ENCODE measurements at places on chromosomes 12 and 14.

DNA sequence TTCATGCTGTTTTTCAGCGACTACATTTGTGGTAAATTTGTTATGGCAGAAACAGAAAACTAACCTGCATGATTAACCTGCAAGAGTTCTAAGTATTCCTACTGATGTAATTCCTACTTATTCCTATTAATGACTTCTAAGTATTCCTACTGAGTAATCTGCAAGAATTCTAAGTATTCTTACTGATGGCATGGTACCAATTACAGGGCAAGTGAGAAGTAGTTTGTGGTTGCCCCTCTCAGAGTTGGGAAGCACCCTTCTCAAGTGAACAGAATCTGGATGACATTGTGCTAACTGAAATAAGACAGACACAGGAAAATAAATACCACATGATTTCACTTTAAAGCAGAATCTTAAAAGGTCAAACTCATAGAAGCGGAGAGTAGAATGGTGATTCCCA lies 100.9 kb upstream of the CPNE8 start:
- no peak for DNase-seq

GRCh38 chr14:22265319-22266141 lies 323.5 kb downstream of the DAD1 start:
- DNase-seq: no peak

DNA sequence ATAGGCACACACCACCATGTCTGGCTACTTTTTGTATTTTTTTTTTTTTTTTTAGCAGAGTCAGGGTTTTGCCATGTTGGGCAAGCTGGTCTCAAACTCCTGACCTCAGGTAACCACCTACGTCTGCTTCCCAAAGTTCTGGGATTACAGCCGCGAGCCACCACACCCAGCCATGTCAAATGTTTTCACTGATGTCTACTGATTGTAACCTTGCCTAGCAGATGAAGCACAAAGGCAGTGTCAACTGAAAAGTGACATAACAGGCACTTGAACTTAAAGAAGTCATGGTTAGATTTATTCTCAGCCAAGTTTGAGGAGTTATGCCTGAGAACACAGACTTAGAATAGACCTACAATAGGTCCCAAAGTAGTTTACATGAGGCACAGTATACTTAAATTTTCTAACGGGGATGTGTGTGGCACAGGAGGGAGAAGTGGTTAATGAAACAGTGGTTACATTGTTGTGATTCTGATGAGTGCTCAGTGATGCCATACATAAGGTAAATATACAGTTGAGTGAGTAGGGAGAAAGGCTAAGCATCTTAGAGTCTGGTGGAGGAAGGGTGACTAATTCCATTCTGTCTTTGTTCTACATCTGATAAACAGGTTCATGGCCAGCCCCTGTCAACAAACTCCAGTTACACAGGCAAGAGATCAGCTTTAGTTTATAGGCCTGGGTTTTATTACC lies 12.6 kb upstream of the RNASE4 start:
- DNase-seq: no peak

DNA sequence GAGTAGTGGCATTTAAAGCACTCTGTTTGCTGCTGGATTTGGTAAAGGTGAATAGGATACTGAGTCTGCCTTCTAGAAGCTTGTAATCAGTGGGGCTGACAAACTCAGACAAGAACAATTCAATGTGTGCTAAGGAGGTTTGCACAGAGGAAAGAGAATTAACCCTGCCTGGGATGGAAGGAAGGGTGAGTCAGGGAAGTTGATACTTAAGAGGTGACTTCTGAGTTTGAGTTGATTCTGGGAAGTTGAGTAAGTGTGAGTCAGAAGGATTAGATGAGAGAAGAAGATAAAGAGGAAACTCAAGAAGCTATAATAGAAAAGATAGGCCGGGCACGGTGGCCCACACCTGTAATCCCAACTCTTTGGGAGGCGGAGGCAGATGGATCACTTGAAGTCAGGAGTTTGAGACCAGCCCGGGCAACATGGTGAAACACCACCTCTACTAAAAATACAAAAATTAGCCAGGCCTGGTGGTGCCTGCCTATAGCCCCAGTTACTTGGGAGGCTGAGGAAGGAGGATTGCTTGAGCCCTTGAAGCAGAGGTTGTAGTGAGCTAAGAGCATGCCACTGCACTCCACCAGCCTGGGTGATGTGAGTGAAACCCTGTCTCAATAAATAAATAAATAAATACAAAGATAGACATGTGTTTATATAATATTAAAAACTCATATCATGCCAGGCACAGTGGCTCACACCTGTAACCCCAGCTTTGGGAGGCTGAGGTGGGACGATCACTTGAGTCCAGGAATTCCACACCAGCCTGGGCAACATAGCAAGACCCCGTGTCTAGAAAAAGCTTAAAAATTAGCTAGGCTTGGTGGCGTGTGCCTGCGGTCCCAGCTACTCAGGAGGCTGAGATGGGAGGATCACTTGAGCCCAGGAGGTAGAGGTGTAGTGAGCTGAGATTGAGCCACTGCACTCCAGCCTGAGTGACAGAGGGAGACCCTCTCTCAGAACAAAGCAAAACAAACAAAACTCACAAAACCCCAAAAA lies 126.8 kb upstream of the CPM start:
- peak; percentile 66 for DNase-seq
